Upper lobe of right lung (tissue), 1 donor: ENCODE measurements at places on chromosomes 5 and 9. TPM values are rescaled to one million over a fixed set of nuclear protein-coding genes. Genes with fewer than 3 reads are reported as not detected.

The LCN9 gene
- not detected for total RNA-seq

The ZNF300 gene
- 1.8 TPM for total RNA-seq

The ADAMTS2 gene
- total RNA-seq: 16.4 TPM

The ZNF367 gene
- total RNA-seq: 0.67 TPM

The TICAM2 gene
- 6.9 TPM for total RNA-seq

The IL5 gene
- total RNA-seq: not detected

The ARRDC1 gene
- 69.1 TPM for total RNA-seq

The PCDHA12 gene
- total RNA-seq: 8.8 TPM

The PAIP2 gene
- 70.0 TPM for total RNA-seq

The IQGAP2 gene
- 31.0 TPM for total RNA-seq

The NR2F1-AS1 gene
- 16.2 TPM for total RNA-seq

The C7 gene
- total RNA-seq: 302 TPM

The RAD23B gene
- total RNA-seq: 98.0 TPM
